Lung (tissue), 17 donors: ENCODE measurements at places on chromosomes 13 and 19.

DNA sequence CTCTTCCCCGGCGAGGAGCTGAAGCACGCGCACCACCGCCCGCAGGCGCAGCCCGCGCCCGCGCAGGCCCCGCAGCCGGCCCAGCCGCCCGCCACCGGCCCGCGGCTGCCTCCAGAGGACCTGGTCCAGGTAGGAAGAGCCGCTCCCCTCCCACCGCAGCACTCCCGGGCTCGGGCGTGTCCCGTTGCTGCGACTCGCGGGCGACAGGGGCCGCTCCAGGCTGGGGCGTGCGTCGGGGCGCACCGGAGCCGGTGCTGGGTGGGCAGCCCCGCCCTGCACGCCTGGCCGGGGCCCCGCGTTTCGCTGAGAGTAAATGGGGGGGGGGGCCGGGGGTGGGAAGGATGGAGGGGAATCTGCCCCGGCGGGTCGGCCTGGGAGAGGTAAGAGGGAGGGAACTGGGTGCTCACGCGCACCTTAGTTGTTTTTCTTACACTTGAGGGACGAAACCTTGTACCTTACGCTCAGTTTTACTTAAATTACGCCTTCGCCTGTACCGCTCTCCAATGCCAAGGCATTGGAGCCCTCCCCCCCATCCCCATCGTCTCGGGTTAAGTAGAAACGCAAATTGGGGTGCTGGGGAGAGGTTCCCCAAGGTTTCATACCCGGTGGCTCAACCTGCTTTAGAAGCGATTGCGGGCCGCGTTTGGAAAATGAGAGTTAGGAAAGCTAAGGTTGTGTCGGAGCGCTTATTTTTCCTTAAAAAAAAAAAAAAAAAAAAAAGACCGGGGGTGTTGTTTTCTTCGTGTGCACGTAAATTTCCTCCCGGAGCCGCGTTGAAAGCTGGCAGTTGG, 850 bp downstream of the KLF5 start:
- peak; percentile 60 for DNase-seq
- peak overlapping the region; percentile 69 for H3K4me3 ChIP-seq
- H3K36me3 ChIP-seq, result no peaks in the 10 kb centered on the region
- H3K27me3 ChIP-seq, result no peaks in the 10 kb centered on the region
- peaks cover 1% of the 10 kb centered on the region for H3K4me1 ChIP-seq

- no peaks in the 10 kb centered on the region for H3K36me3 ChIP-seq
- H3K27me3 ChIP-seq, result no peaks in the 10 kb centered on the region
- no peaks in the 10 kb centered on the region for H3K4me1 ChIP-seq
- H3K27ac ChIP-seq, result no peak overlapping the region
Observed at GRCh38 chr13:29101409-29101808, 281.3 kb downstream of the MTUS2 start.

DNA sequence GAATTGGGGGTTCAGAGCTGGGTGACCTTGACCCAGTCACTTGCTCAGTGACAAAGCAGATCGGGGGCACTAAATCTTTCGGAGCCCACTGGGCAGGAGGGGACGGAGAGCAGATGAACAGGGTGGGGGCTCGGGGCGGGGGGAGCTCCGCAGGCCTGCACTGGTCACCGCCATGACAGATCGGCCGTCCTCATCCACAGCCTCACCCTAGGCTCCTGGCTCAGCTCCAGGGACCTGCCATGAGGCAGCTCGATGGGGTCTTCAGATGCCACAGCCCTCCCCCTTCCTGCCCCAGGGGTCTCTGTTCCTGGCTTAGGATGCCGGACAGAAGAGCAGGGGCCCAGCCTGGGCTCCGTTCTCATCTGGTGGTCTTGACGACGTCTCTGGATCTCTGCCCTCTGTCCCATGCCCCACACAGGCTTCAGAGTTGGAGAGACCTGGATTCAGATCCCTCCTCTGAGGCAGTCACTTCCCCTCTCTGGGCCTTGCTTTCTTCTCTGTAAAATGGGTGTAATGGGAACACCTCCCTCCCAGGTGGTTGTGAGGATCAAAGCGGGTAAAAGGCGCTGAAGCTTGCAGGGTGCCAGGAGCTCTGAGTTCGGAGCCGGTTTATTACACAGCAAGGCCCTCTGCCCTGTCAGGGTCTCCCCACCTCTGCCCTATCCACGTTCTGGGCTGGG, 3.0 kb downstream of the KDM4B start:
- H3K4me3 ChIP-seq, result no peak overlapping the region
- no peaks in the 10 kb centered on the region for H3K36me3 ChIP-seq
- peaks cover 7% of the 10 kb centered on the region for H3K4me1 ChIP-seq
- H3K27me3 ChIP-seq, result no peaks in the 10 kb centered on the region

DNA sequence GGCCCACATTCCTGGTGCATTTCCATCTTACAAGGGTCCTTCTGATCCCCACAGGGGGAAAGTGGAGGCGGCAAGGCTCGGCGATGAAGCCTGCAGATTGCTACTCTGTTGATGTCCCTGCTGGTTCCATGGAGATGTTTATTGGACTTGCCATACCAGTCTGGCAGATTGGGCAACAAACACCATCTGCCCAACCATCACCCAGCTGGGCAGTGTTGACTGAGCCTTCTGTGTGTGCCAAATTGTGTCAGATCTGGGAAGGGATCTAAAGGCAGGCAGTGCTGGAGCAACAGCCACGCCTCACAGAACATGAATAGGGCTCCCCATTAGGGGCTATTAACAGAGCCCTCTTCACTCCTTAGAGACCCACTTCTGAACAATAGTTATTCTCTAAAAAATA, 35.0 kb downstream of the FLT1 start:
- no peaks in the 10 kb centered on the region for H3K36me3 ChIP-seq
- H3K27ac ChIP-seq, result no peak overlapping the region
- no peaks in the 10 kb centered on the region for H3K27me3 ChIP-seq
- H3K4me1 ChIP-seq, result no peaks in the 10 kb centered on the region
- H3K4me3 ChIP-seq, result no peak overlapping the region

GRCh38 chr13:41546372-41547190, 89.2 kb downstream of the RGCC start:
- H3K36me3 ChIP-seq, result no peaks in the 10 kb centered on the region
- DNase-seq, result no peak
- H3K27ac ChIP-seq, result no peak overlapping the region
- no peaks in the 10 kb centered on the region for H3K4me1 ChIP-seq
- H3K4me3 ChIP-seq, result no peak overlapping the region
- no peaks in the 10 kb centered on the region for H3K27me3 ChIP-seq

GRCh38 chr19:16386619-16387240, 62.1 kb downstream of the KLF2 start:
- H3K4me1 ChIP-seq, result no peaks in the 10 kb centered on the region
- H3K4me3 ChIP-seq, result no peak overlapping the region
- H3K27me3 ChIP-seq, result no peaks in the 10 kb centered on the region
- peaks cover 22% of the 10 kb centered on the region for H3K36me3 ChIP-seq
